ENCODE measurements at places on chromosomes 11 and 22. TPM values are rescaled to one million over a fixed set of nuclear protein-coding genes. Genes with fewer than 3 reads are reported as not detected.

DNA sequence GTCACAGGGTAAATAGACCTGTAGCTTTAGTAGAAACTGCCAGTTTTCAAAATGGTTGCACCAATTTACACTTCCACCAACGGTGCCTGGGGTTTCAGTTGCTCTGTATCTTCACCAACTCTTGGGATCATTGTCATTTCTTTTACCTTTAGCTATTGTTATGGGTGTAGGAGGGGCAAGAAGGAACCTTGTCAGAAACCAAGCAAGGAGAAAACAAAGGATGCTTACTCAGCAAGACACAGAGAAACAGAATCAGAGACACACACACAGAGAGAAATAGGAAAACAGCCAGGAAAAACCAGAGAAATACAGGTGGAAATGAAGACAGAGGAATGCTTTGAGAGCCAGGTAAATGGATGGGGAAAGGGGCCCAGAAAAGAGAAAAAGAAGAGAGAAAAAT, 367.6 kb downstream of the MIAT start:
- no peak for DNase-seq

- DNase-seq: no peak
Observed at GRCh38 chr11:106047631-106048030, 25.6 kb upstream of the MSANTD4 start.

- DNase-seq: no peak
Observed at GRCh38 chr11:60265373-60266214, 14.9 kb upstream of the MS4A4A start.

DNA sequence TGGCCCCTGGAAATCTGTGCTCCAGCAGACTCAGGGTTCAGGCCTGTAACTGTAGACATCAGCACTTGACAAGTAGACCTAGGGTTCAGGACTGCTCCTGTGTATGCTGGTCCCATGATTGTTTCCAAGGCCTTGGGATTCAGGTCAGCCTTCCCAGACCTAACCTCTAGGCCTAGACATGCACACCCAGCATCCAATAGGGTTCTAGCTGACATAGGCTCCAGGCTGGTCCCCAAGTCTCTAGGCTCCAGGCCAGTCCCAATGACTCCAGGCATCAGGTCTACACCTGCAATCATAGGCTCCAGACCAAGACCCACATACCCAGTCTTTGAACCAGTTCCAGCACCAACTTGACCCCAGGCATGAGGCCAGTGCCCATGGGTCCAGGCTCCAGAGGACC, 166.2 kb upstream of the GRIA4 start:
- peak; percentile 38 for DNase-seq

DNA sequence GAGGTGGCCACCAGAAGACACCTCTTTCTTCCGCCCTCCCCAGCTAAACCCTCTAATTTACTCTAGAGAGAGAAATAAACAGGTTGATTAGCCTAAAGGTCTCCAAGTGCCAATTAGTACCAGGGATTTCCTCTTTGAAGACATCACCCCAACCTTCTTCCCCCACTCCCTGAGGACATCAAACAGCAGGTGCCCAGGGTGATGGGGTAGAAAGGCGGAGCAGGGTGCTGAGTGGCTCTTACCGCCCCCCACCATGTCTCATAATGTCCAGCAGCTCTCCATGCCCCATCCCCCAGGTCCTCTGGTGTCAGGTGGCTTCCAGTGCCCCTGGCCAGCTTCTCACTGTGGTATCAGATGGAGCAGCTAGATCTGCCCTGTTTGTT, 5.3 kb upstream of the GNAZ start:
- no peak for DNase-seq

- no peak for DNase-seq
Observed at GRCh38 chr11:123233280-123233974, 38.4 kb upstream of the CLMP start.

DNA sequence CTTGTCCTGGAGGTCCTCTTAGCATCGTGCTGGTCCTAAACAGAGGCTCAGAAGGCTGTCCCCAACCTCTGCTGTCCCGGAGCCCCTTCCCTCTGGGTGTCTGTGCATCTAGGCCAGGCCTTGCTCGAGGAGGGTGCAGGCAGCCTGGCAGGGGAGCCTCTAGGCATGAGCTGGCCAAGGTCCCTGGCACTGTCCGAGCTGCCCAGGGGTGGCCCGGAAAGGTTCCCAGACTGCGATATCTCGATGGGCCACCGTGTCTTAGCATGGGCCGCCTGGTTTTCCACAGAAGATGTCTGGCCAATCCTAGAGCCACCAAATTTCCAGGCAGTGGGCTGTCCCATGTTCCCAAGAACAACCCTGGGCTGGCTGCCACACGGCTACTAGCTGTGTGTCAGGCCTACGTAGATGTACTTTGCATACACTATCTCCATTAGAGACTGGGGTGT, 24.6 kb upstream of the SMIM38 start:
- DNase-seq: peak; percentile 58

GRCh38 chr22:26763633-26764361, 106.4 kb downstream of the MIAT start:
- no peak for DNase-seq

GRCh38 chr11:20238712-20239111, 78.4 kb upstream of the DBX1 start:
- no peak for DNase-seq

- no peak for DNase-seq
Observed at GRCh38 chr11:75504501-75504900, 21.2 kb downstream of the GDPD5 start.

GRCh38 chr22:42283278-42284201, 13.1 kb upstream of the TCF20 start:
- peak; percentile 25 for DNase-seq

DNA sequence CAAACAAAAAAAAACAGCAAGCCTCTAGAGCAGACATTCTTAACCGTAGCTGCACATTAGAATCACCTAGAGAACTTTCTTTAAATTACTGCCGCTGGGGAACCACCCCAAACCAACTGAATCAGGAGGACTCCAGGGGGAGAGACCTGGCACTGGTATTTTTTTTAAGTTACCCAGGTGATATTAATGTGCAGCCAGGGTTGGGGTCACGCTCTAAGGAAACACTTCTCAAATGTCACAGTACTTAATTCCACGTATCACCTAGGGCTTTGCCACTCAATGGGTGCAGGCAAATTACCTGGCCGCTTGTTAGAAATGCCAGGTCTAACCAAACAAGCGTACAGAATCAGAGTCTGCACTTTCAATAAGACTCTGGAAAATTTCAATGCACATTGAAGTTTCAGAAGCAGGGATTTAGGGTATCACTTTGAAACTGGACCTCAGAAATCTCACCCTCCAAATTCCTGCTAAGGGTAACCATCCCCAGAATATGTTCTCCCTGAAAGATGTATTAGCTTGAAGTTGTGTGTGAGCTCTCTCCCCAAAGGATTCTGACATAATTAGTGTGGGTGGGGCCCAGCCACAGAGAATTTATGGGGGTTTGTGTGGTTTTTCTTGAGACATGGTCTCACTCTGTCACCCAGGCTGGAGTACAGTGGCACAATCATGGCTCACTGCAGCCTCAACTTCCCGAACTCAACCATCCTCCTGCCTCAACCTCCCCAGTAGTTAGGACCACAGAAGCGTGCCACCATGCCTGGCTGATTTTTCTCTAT, 12.7 kb upstream of the ISX start:
- no peak for DNase-seq

GRCh38 chr11:1652771-1653540, 23.4 kb downstream of the KRTAP5-5 start:
- DNase-seq: peak; percentile 67

DNA sequence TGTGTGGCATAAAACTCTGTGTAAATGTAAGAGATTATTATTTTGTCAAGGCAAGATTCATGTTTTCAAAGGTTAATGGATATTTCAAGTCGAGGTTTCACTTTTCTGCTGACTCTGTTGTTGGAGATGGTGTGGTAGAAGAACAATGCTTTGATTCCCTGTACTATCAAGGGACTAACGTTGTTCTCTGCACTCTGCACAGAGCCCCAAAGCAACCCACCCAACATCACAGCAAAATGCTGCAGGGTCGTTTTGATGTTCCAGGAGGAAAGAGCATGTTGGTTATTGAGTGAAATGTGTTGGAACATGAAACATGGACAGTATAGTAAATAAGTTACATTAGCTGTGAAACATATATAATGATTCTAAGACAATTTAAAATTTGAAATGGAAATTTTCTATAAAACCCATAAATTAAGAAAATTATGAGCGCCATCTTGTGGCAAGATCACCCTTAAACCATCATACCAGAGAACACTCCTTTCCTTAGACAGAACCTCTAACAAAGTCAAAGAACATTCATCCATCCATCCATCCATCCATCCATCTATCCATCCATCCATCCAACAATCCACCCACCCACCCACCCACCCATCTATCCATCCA, 164.4 kb upstream of the ZBED5 start:
- no peak for DNase-seq

- no peak for DNase-seq
Observed at GRCh38 chr11:75476739-75477613, 44.0 kb upstream of the KLHL35 start.

- no peak for DNase-seq
Observed at GRCh38 chr22:46742576-46743221, 4.6 kb upstream of the CERK start.

DNA sequence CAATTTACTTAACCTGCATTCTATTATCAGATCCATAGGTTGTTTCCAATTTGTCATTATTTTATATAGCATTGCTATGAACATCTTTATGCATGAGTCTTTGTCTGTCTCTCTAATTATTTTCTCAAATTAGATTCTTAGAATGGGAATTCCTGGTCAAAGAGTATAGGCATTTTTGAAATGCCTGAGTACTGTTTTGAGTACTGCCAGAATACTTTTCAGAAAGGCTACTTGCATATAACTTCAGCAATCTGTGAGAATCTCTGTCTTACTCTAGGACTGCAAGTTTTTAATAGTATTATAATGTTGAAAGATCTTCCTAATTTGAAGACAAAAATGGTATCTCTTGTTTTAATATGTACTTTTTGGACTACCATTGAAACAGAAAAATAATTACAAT, 56.6 kb downstream of the KCNC1 start:
- DNase-seq: no peak

DNA sequence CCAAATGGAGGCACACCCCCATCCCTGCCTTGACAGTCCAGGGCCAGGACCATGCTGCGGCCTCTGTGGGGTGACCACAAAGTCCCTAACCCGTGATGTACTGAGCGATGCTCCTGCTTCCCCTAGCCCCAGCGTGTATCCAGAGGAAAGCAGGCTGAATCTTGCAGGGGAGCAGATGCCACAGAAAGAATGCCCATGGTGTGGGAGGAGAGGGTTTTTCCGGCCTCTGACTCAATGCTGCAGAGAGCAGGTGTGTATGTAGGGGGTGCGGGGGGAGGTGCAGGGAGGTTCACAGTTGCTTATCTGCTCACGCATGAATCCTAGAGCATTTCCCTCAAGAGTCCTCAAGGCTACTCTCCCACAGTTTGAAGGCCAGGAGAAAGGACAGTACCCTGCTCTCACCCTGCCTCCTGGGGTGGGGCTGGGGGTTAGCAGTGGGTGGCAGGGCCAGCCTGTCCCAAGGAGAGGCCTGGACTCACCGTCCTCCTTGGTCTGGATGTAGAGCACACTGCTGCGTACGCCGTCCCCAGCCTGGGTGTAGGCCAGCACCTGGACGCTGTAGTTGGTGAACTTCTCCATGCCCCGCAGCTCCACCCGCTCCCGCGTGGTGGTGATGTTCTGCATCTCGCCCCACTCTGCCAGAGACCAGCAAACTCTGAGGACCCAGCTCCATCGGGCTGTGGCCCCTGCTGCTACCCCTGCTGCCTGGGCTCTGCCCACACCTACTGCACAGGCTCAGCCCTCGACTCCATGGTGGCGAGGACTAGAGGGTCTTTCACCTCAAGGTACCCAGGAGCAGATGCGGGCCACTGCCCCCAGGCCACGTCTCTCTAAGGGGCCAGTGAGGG, 130.8 kb downstream of the CEP164 start:
- no peak for DNase-seq

DNA sequence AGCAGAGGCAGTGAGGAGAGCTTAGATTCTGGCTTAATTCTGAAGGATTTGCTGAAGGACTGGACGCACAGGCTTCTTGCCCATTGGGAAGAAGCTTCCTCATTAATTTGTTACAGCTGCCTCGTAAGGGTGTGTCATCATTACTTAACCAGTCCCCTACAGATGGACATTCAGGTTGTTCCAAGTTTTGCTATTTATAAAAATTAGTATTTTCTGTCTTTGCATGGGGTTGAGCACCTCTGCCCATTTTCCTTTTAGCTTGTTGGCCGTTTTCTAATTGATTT, 38.1 kb downstream of the CAPN1 start:
- DNase-seq: no peak

DNA sequence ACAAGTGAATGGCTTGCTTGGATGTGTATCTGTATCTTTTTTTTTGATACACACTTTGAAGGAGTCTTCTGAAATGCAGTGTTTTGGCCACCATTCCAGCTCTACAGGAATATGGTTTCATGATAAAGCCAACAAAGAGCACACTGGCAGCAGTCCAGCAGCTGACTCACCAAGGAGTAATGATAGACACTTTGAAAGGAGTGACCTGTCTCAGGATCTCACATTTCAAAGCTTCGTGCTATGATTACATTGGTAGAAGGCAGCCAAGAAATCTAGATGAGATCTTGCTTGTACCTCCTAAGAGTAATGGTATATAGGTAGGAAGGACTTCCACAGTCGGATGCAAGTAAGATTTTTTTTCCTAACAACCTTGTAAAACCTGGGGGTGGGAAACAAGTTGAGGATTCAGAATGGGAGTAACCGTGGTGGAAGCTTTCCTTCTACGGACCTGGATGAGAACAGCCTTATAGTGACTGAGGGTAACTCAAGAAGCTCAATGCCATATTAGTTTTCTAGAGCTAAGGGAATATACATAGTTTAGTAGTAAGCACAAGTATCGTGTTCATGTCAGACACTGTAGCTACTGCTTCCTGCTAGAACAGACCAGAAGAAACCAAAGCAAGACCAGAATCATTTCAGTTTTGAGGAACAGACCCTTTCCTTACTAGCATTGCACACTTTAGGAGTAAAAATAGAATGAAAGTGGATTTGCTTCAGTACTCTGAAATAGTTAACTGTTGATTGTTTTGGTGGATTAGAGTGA, 25.0 kb downstream of the MTMR3 start:
- DNase-seq: peak; percentile 85

GRCh38 chr22:31342389-31343140, 3.6 kb downstream of the PATZ1 start:
- no peak for DNase-seq

DNA sequence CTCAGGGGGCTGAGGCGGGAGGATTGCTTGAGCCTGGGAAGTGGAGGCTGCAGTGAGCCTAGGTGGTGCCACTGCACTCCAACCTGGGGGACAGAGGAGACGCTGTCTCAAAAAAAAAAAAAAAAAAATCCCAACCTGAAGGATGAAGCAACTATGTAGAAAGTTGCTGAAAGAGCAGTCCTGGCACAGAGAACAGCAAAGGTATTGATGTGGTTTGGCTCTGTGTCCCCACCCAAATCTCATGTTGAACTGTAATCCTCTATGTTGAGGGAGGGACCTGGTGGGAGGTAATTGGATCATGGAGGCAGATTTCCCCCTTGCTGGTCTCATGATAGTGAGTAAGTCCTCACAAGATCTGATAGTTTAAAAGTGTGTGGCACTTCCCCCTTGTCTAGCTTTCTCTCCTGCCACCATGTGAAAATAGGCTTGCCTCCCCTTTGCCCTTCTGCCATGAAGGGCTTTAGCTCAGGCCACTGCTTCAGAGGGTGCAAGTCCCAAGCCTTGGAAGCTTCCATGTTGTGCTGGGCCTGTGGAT, 10.7 kb upstream of the SERPING1 start:
- DNase-seq: no peak

The POU2AF2 gene
- total RNA-seq: not detected

The TMEM132A gene
- total RNA-seq: 10.2 TPM

The ARRB1 gene
- total RNA-seq: 31.2 TPM

The HSPB2 gene
- total RNA-seq: 5.9 TPM

The KCNQ1 gene
- 39.4 TPM for total RNA-seq

The DDTL gene
- 1.1 TPM for total RNA-seq

The HIC2 gene
- total RNA-seq: 1.8 TPM

The SEPTIN5 gene
- 156 TPM for total RNA-seq

The TMEM191C gene
- total RNA-seq: 0.36 TPM

The SCO2 gene
- total RNA-seq: 0.67 TPM
